ENCODE measurements at places on chromosomes 2 and 18.

GRCh38 chr2:168601741-168602140 is 145.7 kb downstream of the CERS6 start:
- no peak for DNase-seq

DNA sequence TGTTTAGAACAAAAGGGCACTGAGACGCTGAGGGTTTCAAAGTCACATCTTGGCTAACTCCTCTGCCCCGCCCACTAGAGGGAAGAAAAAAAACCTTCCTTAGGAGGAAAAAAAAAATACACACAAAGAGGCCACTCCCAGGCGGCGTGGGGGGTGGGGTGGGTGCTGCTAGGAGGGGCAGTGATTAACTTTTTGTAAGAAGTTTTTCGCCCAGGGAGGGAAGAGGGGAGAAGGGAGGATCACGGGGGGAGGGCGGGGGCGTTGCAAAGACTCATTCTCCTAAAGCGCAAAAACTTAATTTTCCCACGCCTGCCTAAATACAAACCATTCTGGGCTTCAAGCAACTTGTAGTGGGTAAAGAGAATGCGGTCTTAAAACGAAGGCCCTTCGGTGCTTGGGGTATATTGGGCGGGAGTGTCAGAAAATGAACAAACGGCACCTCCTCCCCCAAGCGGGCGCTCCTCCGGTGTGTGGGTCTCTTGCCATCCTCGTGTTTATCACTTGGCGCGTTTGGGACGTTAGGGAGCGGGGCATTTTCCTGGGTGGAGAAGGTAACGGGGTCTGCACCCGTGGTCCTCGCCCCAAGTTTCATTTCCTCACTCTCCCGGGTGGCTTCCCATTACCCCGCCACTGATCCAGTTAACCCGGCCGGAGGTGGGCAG is 1.7 kb downstream of the CXCR4 start:
- DNase-seq = no peak

DNA sequence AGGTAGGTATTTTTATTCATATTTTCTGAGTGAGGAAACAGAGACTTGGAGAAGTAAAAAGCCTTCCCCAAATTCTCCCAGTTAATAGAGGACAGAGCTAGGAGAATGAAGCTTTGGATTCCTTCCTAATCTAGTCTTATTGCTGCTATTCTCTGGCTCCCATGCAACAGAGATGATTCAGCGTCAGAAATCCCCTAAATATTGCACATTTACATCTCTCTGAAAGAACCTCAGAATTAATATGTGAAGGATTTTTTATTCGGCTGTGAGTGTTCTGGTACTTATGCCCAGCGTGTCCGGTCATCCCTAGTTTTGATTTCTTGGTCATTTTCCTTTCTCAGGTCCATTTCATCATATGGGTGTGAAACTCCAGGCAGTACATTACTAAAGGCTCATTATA is 91.2 kb upstream of the SESTD1 start:
- DNase-seq = no peak

- no peak for DNase-seq
Measured at GRCh38 chr18:51321696-51322095, 124.2 kb upstream of the MEX3C start.

DNA sequence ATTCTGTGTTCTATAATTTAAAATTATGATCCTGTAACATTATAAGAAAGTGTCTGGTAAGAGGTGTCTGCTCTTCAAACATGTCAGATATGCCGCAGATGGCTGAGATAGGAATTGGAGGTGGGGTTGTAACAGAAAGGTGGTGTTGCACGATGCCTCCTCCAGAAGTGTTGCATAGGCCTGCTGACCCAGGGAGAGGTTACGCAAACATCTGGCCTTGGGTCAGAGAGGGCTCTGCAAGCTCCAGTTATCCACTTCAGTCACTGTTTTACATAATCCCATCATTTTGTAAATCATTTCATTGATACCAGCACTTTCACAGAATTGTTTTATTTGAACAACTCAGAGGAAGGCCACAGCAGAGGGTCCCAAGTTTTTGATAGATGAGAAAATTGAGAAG is 256.5 kb downstream of the OSR1 start:
- DNase-seq = no peak

DNA sequence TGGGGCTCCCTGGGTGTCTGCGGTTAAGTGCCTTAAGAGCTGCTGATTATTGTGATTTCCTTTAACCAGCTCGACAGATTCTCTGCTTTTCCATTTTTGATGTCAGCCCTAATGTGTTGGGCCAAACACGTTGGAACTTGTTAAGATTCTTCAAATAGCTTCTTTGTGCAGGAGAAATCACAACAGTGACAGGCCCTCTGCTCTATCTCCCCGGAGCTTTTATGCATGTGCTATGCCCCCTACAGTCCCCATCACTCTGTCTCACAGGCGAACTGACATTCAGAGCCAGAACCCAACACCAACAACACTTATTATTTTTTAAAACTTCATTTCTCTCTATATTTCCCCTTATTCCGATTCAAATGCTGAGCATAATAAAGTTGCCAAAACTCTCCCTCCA is 371.7 kb upstream of the CELF4 start:
- no peak for DNase-seq

DNA sequence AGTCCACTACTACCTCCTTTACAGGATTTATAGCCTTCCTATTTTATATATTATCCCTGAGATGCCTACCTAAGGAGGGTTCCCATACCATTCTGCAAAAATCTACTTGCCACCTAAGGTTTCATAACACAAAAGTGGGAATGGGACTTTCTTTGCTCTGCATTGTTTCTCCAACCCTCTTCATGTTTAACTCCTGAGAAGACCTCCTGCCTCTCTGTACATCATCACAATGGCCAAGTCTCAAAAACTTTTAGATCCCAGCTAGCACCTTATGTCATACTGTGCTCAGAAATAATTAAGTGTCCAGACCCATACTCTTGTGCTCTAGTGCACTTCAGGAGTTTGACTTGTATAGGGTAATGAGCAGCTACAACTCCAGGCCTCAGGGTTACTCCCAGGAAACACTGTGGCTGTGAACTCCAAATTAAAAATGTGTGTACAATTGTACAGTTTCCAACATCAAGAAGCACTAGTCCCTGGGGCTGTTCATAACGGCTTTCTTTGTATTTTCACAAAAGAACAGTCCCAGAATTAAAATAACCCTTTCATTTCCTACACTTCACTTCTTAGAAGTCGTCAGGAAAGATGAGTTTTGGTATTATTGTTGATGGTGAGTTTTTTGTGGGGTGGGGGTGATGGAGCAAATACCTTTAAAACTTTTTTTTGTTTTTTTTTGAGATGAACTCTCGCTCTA is 39.4 kb downstream of the METAP1D start:
- DNase-seq = no peak

- DNase-seq = no peak
Measured at GRCh38 chr18:37368110-37368954, 197.3 kb downstream of the CELF4 start.

- DNase-seq = no peak
Measured at GRCh38 chr2:164015328-164016123, 279.7 kb upstream of the FIGN start.

DNA sequence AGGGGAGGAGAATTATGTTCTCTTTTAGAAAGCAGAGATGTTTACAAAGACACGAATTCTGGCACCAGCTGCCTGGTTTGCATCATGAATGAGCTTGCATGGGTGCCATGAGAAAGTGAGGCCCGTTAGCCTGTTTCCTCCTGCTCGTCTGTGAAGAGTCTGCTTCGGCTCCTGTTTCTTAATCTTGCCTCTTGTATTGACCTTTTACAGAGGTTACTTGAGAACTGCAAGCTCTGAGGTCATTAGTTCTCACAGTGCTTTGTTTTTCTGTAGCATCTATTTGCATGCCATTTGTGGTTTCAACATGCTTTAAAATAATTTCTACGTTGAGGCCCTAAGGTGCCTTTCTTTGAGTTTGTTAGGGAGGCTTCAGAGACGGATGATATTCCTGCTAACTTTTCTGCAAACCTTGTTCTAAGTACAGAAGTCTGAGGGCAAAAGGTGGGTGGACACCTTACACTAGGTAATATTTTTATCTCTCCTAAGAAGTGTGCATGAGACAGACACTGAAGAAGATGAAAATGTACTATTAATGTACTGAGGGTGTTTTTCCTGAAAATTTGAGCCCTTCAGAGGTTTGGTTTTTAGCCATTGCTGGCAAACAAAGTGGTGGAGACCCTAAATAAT is 53.4 kb upstream of the LINC00305 start:
- DNase-seq = no peak

- DNase-seq = no peak
Measured at GRCh38 chr2:134792186-134792585, 46.2 kb upstream of the ACMSD start.

Data from ELF-1 (cell line).